Activated T-cell treated with anti-CD3 and anti-CD28 coated beads, Interleukin-2, amount 50 U/mL, for 4 hours (primary cell): ENCODE measurements at places on chromosomes 4 and X. TPM values are rescaled to one million over a fixed set of nuclear protein-coding genes. Genes with fewer than 3 reads are reported as not detected.

The MAGEA2 gene
- total RNA-seq = not detected

The BBS12 gene
- total RNA-seq = 1.3 TPM

The CXCL10 gene
- total RNA-seq = 52.3 TPM

The CXCL1 gene
- not detected for total RNA-seq

The SPRY1 gene
- total RNA-seq = 31.8 TPM

The DCHS2 gene
- total RNA-seq = under 0.01 TPM

The KANTR gene
- total RNA-seq = 3.4 TPM

The EGF gene
- 0.49 TPM for total RNA-seq

The ARMCX4 gene
- 4.6 TPM for total RNA-seq

The PRR32 gene
- not detected for total RNA-seq

The FAM241A gene
- 12.5 TPM for total RNA-seq

The FGB gene
- total RNA-seq = 1.9 TPM
